ENCODE measurements at places on chromosomes 12 and 14. TPM values are rescaled to one million over a fixed set of nuclear protein-coding genes. Genes with fewer than 3 reads are reported as not detected.

Gene MIPOL1
- total RNA-seq, result 0.32 TPM

Gene HOXC11
- not detected for total RNA-seq

DNA sequence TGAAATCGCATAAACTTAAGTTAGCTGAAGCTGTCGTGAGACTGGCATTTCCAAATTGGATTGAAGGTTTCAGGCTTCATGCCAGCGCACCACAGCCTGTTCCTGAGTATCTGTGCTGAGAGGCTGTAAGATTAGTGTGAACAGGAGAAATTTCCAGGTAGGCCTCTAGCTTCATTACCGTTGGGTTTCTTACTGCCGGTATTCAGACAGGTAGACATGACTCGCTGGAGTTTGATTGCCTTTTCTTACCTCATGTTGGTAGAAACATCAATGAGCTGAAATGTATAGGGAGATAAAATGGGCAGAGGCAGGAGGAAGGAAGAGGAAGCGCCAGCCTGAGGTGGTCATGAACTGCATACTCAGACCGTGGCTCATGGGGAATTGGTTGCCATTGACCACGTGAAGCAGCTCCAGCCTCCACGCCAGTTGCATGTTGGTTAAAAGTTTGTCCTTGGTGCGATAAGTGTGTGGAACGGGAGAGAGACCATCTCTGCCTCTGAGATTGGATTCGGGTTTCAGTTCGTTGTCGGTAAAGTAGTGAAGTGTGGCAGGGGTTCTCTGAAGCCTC lies 42.3 kb upstream of the MMP17 start:
- no peak for DNase-seq
- peak overlapping the region; percentile 76 for H3K27ac ChIP-seq

- peaks cover 9% of the 10 kb centered on the region for H3K36me3 ChIP-seq
- H3K4me1 ChIP-seq, result peaks cover 42% of the 10 kb centered on the region
Observed at GRCh38 chr12:53474819-53475218, 22.9 kb downstream of the PCBP2 start.

DNA sequence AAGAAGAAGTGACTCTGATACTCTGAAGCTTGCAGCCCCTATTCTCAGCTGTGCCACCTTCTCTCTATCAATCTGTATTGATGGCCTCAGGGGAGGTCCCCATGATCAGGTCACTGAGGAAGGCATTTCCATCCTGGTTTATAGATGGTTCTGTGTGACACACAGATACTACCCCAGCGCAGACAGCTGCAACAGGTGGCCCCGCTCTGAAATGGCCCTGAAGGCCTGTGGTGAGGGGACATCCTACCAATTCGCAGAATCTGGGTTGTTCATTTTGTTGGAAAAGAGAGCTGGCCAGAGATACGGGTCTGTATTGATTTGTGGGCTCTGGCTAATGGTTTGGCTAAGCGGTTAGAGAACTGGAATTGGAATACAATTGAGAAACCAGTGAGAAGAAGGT lies 21.7 kb downstream of the DLK1 start:
- peaks cover 5% of the 10 kb centered on the region for H3K36me3 ChIP-seq
- no peaks in the 10 kb centered on the region for H3K4me1 ChIP-seq
- DNase-seq, result no peak
- no peak overlapping the region for H3K4me3 ChIP-seq
- H3K27me3 ChIP-seq, result peaks cover 41% of the 10 kb centered on the region

DNA sequence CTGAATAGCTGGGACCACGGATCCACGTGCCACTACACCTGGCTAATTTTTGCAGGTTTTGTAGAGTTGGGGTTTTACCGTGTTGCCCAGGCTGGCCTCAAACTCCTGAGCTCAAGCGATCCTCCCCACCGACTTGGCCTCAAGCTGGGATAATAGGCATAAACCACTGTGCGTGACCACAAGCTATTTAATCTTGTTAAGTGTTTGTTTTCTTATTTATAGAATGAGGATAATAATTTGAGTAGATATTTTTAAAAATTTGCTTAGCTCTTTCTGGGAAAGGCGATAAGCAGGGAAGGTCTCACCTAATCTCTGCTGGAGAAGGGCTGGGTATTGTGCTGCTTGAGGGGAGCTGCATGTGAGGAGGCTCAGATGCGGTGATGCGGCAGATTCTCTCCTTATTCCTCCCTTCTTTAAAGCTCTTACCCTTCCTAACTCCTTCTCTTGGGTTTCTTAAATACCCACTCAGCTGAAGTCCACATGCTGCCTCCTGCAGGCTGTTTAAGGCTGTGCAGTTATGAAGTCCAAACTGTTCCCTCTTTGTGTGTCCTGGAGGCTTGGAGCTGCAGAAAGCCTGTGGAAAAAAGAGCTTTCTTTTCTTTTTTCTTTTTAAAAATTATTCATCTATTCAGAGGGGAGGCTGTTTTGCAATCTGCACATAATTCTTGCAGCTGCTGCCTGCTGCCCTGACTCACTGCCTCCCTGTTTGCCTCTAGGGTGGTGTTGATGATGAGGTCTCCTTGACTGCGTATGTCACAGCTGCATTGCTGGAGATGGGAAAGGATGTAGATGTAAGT lies 37.9 kb downstream of the A2ML1 start:
- peaks cover 5% of the 10 kb centered on the region for H3K27me3 ChIP-seq
- H3K4me3 ChIP-seq, result no peak overlapping the region
- no peak overlapping the region for H3K27ac ChIP-seq
- H3K4me1 ChIP-seq, result peaks cover 4% of the 10 kb centered on the region
- no peak for DNase-seq

All from T-helper 17 cell (primary cell).